ENCODE measurements at places on chromosomes 1 and 21. TPM values are rescaled to one million over a fixed set of nuclear protein-coding genes. Genes with fewer than 3 reads are reported as not detected.

AIDA gene
- total RNA-seq: 103 TPM

NUDT4B gene
- not detected for total RNA-seq

OLIG2 gene
- total RNA-seq: not detected

KRTAP19-5 gene
- not detected for total RNA-seq

KPRP gene
- total RNA-seq: not detected

ANGPTL7 gene
- not detected for total RNA-seq

PATJ gene
- total RNA-seq: 45.8 TPM

DNA sequence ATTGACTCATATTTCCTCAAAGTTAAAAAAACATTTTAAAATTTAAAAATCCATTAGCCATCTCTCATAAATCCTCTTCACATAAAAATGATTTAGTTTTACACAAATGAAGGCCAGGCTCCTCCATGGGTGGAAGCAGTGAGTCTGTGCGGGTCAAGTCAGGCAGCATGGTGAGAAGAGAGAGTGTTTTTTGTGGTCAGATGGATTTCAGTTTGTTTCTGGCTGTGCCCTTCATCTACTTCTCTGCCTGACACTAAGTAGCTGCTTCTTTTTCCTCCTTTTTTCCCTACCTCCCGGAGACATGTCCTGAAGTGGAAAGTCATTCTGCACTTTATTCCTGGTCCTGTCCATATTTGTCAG lies 10.3 kb downstream of the PLA2G4A start:
- H3K27me3 ChIP-seq: no peaks in the 10 kb centered on the region
- H3K4me1 ChIP-seq: no peaks in the 10 kb centered on the region
- no peak overlapping the region for H3K4me3 ChIP-seq
- no peak for DNase-seq

- no peak overlapping the region for H3K27ac ChIP-seq
- H3K36me3 ChIP-seq: no peaks in the 10 kb centered on the region
- H3K27me3 ChIP-seq: no peaks in the 10 kb centered on the region
- no peak for DNase-seq
- no peaks in the 10 kb centered on the region for H3K4me1 ChIP-seq
Measured at GRCh38 chr1:222375701-222376100, 172.2 kb downstream of the HHIPL2 start.

GRCh38 chr1:41560496-41560895 lies 76.0 kb upstream of the EDN2 start:
- no peak overlapping the region for H3K4me3 ChIP-seq
- no peak for DNase-seq
- no peaks in the 10 kb centered on the region for H3K27me3 ChIP-seq
- no peaks in the 10 kb centered on the region for H3K36me3 ChIP-seq
- no peaks in the 10 kb centered on the region for H3K4me1 ChIP-seq

GRCh38 chr1:100629391-100629790 lies 90.2 kb upstream of the VCAM1 start:
- H3K36me3 ChIP-seq: no peaks in the 10 kb centered on the region
- H3K4me3 ChIP-seq: no peak overlapping the region
- no peaks in the 10 kb centered on the region for H3K27me3 ChIP-seq
- DNase-seq: no peak
- no peaks in the 10 kb centered on the region for H3K4me1 ChIP-seq
- no peak overlapping the region for H3K27ac ChIP-seq

- H3K36me3 ChIP-seq: no peaks in the 10 kb centered on the region
- no peak overlapping the region for H3K4me3 ChIP-seq
- H3K4me1 ChIP-seq: no peaks in the 10 kb centered on the region
- no peak for DNase-seq
Measured at GRCh38 chr1:183842795-183843144, 37.9 kb downstream of the RGL1 start.

Measured in H1 (cell line).